ENCODE measurements at places on chromosomes 6 and 20.

DNA sequence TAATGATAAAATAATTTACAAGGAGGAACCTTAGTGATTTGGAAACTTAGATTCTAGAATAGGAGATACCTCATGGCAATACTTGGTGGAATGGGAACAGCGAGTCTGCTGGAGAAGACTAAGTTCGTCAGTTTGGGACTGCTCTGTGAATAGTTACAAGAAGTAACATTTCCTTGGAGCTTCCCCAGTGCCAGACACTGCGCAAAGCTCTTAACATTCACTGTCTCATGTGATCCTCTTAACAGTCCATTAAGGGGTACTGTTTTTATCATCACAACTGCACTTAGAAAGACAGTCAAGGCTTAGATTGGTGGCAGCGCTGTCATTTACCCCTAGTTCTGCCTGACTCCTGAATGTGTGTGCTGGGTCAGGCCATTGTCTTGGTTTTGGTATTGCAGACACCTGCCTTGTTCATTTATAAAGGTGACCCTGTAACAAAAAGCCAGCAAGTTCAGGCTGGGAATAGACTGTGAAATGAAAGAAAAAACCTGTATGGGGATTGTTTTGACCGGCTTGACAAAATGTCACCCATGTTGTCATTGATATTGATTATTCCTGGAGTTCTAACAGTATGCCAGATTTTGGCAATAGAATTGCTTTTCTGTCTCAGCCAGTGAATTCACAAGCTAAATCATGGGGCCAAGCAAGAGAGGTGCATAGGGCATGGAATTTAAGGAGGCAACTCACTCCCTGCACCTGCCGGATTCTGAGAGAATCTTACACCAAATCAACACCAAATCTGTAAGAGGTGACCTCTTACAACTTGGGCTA is 118.4 kb downstream of the SASH1 start:
- DNase-seq, result no peak

GRCh38 chr6:6393069-6393529 is 72.6 kb upstream of the F13A1 start:
- DNase-seq, result no peak

- DNase-seq, result no peak
Observed at GRCh38 chr20:45918182-45918737, 6.3 kb upstream of the PLTP start.

- no peak for DNase-seq
Observed at GRCh38 chr6:39520916-39521315, 198.4 kb upstream of the KCNK16 start.

GRCh38 chr6:13515912-13516311 is 28.5 kb upstream of the GFOD1 start:
- no peak for DNase-seq

GRCh38 chr6:139308286-139308916 is 16.6 kb upstream of the TXLNB start:
- DNase-seq, result no peak

DNA sequence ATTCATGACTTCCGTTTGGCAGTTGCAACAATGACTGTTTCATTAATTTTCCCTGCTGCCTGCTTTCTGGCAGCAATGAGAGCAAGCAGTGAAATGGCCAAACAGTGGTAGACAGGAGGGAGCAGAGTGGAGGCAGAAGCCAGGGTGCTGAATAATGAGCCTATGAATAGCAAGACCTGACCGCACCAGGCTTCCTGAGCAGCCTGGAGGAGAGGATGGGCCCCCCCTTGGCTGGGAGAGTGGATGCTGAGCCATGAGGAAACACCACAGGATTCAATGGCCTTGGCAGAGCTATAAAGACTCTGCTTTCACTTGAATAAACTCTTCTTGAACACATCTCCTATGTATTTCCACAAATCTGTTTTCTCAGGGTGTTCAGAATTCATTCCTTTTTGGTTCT is 68.1 kb upstream of the SNRPB2 start:
- DNase-seq, result no peak

GRCh38 chr20:21503345-21503744 is 10.5 kb downstream of the NKX2-2 start:
- no peak for DNase-seq

- DNase-seq, result no peak
Observed at GRCh38 chr6:82651845-82652335, 288.3 kb downstream of the TPBG start.

DNA sequence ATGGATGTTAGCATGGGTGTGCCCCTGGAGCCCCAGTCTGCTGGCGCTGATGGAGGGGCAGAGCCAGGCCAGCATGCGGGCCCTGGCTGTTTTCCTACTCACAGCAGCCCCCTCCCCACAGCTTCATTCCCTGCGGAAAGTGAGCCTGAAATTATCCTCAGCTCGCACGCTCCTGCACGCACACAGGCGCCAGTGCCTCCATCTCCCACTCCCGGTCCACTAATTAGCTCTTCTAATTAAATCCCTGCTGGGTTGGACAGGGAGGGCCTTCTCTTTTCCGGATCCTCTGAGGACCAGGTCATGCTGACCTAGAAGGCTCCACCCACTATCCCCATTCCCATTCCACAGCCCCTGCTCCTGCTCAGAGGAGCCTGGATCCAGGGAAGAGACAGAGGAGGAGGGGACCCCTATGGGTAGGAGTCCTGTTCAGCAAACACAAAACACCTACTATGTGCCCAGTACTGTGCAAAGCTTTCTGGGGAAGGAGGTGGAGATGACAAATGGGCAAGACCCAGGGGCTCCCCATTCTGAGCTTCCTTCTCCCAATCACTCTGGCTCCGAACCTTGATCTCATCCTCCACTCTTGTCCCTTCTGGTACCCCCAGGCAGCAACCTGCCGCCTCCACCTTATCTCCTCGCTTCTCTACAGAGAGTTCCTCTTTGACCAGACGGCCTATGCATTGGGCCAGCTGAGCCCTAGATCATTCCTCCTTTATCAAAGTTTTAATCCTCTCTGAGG is 70.2 kb upstream of the CCDC167 start:
- DNase-seq, result no peak

GRCh38 chr6:31776485-31776988 is 591 bp downstream of the VWA7 start:
- DNase-seq, result no peak

GRCh38 chr20:44856442-44856841 is 29.1 kb upstream of the YWHAB start:
- DNase-seq, result no peak

GRCh38 chr20:2282181-2282580 is 13.6 kb upstream of the TGM3 start:
- no peak for DNase-seq

- no peak for DNase-seq
Observed at GRCh38 chr6:160082627-160083026, 39.0 kb upstream of the SLC22A1 start.

GRCh38 chr6:56581296-56581925 is 61.3 kb downstream of the DST start:
- DNase-seq, result no peak

DNA sequence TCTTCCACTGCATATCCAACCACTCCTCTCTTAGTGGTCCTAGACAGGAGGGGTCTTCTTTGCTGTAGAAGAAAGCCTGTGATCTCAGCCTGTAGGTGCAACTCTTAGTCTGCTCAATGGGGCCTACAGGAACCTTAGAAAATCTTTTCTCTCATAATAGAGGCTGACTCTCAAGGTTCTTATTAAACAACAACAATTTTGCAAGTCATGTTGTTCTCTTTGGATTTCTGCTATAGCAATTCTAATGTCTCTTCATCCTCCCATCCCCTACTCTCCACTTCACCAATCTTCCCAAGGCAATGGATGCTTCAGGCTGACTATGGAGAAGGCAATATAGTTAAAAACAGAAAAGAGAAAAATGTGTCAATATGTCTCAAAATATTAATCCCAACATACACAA is 40.8 kb upstream of the SPTLC3 start:
- DNase-seq, result no peak
